ENCODE measurements at places on chromosomes 2 and 18. TPM values are rescaled to one million over a fixed set of nuclear protein-coding genes. Genes with fewer than 3 reads are reported as not detected.

CNTNAP5 gene
- total RNA-seq, result not detected

SIX3 gene
- total RNA-seq, result not detected

RUFY4 gene
- not detected for total RNA-seq

UPP2 gene
- total RNA-seq, result not detected

RPRM gene
- total RNA-seq, result 3.1 TPM

IL18RAP gene
- total RNA-seq, result 2.6 TPM

RAB6C gene
- total RNA-seq, result not detected

TRPM8 gene
- total RNA-seq, result not detected

CLEC4F gene
- not detected for total RNA-seq

ASB3 gene
- 27.7 TPM for total RNA-seq

SULT1C2 gene
- 1.0 TPM for total RNA-seq

CRYBA2 gene
- not detected for total RNA-seq

RGPD3 gene
- total RNA-seq, result 0.52 TPM

ZAP70 gene
- 3.1 TPM for total RNA-seq

PLCL1 gene
- total RNA-seq, result 12.5 TPM

CPO gene
- not detected for total RNA-seq

CTIF gene
- total RNA-seq, result 16.7 TPM

TUBB8B gene
- not detected for total RNA-seq

CPS1 gene
- total RNA-seq, result 3.7 TPM

CABLES1 gene
- 4.7 TPM for total RNA-seq

MARS2 gene
- 4.2 TPM for total RNA-seq

ACSL3 gene
- total RNA-seq, result 85.6 TPM

BCL2 gene
- total RNA-seq, result 39.1 TPM

DSG4 gene
- total RNA-seq, result not detected

LRRC30 gene
- 9.4 TPM for total RNA-seq

ATG16L1 gene
- total RNA-seq, result 18.3 TPM

MEP1B gene
- not detected for total RNA-seq

GATA6 gene
- 2.6 TPM for total RNA-seq

SOX11 gene
- total RNA-seq, result 18.3 TPM

REG3A gene
- not detected for total RNA-seq

IL36B gene
- total RNA-seq, result not detected

ANKRD30B gene
- total RNA-seq, result under 0.01 TPM

ALPI gene
- not detected for total RNA-seq

TSPYL6 gene
- not detected for total RNA-seq
